ENCODE measurements at places on chromosomes 6 and 20.

GRCh38 chr6:165962366-165962765 is 205.3 kb downstream of the TBXT start:
- no peak for DNase-seq

DNA sequence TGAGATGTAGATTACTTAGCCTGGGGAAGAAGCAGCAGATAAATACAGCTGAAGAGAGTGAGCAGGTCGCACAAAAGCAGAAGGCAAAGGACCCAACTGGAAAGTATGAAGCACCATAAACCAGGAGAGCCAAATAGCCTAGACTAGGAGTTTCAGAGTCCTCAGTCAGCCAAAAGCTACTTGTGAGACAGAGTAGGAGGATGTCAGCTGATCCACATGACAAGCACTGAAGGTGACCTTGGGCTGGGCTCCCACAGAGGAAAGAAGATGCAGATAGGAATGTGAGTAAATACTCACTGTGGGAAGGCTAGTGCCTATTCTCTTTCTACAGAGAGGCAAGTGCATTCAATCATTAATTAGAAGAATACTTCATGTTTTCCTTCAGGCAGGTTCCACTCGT is 274.0 kb upstream of the POU3F2 start:
- DNase-seq = no peak

DNA sequence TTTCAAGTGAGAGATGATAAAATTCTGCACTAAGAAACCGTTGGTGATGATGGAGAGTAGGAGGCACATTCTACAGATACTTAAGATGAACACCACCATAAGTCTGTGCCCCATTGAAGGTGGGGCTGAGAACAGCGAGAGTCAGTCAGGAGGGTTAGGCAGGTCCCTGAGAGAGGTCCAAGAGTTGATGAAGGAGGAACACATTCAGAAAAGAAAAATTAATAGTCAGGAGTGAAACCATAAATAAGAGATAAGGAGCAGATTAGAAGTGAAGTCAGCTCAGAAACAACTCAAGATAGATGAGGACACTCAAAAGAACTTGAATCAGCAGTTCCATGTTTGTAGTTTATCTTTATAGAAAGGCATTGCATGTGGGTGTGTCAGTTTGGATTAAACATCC is 727.2 kb upstream of the MARCKS start:
- no peak for DNase-seq

- DNase-seq = no peak
Measured at GRCh38 chr6:121351916-121352315, 17.6 kb upstream of the TBC1D32 start.

DNA sequence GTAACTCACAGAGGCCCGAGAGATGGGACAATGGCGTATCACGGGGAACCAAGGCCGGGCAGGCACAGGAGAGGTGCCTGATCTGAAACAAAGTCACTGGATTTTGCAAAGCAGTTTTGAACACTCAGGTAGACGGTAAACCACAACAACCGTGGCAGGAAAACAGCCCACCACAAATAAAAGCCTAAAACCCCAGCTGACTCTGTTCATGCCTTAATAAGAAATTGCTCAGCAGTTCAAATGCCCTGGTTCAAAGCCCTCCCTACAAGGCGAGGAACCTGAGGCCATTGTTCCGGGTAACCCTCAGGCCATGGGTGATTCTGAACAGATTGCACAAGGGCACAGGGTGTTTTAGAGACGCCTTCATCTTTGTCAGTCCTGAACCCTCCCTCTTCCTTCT is 114.2 kb downstream of the MAP3K7 start:
- DNase-seq = no peak

- DNase-seq = no peak
Measured at GRCh38 chr6:22219925-22220324, 76.9 kb downstream of the PRL start.

DNA sequence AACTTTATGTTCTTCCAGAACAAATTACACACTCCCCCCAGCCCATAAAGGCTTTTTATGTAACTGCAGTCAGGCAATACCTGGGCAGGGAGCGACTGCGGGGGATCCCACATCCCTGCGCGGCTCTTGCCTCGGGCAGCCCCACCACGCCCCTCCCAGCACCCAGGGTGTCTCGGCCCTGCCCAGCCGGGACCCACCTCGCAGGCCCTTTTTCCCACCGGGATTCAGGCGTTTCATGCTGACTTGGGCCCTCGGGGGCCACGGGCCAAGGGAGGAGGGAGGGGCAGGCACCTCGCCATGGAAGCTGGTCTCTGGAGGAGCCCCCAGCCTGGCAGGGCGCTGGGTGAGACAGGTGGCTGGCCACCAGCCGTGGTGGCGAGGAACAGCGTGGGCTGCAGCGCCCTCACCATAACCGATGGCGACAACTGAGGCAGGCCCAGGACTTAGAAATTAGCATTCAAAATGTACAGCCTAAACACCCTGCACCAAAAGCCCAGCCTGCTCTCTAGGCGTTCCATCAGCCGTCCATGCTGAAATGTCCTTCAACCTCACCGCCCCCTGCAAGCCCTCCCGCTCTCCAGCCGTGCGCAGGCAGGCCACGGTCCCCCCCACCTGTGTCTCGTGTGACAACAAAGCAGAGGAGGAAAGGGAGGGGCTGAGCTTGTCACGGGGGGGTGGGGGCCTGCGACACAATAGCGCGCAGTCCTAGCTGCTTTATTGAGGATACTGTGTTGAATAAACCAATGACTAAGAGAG is 15.1 kb upstream of the FOXC1 start:
- DNase-seq = no peak

DNA sequence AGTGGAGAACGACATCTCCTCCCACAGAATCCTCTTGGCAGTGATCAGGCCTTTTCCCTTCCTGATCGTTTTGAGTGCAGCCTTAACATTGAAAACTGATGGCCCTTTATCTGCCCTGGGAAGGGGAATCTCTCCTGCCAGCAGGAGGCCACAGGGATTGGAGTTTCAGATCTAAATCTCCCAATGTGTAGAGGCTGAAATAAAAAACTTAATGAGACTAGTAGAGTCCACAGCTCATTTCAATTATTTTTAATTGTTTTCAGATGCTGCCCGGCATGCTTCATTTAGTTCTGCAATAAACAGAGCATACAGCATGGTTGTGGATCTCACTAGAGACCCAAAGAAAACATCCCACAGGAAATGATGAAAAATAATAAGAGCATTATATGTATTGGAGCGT is 662.2 kb upstream of the HS3ST5 start:
- no peak for DNase-seq

- DNase-seq = no peak
Measured at GRCh38 chr20:5234158-5234557, 82.6 kb downstream of the PROKR2 start.

DNA sequence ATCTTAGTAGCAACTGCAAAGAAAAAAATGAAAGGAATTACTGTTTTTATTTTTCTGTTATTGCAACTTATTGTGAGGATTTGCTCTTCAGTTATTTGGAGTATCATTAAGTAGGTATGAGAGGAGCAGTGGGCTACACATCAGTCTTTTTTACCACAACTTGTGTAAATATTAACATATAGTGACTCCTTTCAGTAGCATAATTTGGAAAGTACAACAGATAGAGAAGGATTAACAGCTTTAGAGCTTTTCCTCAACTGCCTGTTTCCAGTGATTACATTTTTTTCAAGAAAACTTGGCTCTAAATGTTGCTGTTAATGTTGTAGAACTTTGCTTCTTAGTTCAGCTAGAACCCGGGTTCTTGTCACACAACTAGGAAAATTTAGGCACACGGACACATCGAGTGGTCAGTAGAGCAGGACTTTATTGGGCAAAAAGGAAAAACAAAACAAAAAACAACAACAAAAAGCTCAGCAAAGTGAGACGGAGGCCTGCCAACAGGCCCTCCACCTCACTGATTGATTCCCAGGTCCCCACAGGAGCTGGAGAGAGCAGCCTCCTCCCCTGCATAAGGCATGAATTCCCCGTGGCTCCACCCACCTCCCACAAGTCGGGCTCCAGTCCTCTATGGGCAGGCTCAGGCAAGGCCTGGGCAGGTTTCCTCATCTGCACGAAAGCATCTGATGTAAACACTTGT is 75.1 kb downstream of the ADGRG6 start:
- DNase-seq = peak; percentile 63

- no peak for DNase-seq
Measured at GRCh38 chr6:112936504-112936903, 589.4 kb downstream of the RFPL4B start.

GRCh38 chr6:118813775-118814174 is 80.2 kb upstream of the ASF1A start:
- DNase-seq = no peak

GRCh38 chr6:36319821-36320220 is 16.9 kb downstream of the BNIP5 start:
- DNase-seq = no peak

GRCh38 chr20:40390654-40391053 is 298.4 kb downstream of the MAFB start:
- DNase-seq = no peak

DNA sequence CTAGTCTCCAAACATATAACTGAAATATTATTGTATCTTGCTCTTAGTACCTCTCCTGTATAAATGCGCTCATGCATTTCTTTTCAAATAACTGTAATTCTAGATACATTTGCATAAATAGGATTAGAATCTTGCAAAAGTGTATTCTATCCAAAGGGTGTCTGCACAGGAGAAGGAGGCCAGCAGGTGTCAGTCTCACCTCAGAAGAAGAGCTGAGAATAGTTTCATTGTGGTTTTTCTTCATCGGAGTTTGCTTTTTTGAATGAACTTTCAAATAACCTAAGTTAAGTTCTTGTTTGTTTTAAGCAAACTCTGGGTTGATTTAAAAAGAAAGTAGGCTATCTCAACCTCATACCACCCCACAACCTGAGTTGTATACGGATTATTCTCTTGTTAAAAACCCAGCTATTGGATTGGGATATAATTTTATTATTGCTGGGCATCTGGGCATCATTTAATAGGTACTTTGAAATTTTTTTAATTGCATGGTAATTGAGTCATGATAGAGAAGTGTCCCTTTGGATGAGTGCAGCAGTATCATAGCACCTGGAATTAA is 125.0 kb upstream of the MLIP start:
- peak; percentile 66 for DNase-seq

DNA sequence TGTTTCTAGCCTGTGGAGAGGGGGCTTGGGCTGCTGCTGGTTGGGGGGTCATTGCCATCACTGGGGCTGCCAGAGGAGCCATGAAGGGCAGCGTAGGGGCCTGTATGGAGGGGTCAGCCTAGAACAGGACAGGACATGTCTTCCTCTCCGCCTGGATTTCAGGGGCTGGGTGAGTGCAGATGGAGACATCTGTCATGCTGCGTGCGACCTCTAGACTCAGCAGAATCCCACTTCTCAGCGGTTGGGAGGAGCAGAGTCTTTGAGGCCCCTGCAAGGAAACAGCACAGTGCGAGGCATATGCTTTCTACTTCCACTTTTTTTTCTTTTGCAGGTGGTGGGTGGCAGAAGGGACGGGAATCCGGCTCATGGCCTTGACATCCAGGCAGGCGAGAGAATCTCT is 67.9 kb downstream of the EZR start:
- DNase-seq = no peak

- DNase-seq = no peak
Measured at GRCh38 chr6:51571168-51571567, 516.2 kb downstream of the PKHD1 start.

All from H4 (cell line).